ENCODE measurements at places on chromosomes 4 and X. TPM values are rescaled to one million over a fixed set of nuclear protein-coding genes. Genes with fewer than 3 reads are reported as not detected.

The MAGEA9B gene
- total RNA-seq: not detected

The CEP135 gene
- total RNA-seq: 24.3 TPM

The EXOC1L gene
- not detected for total RNA-seq

The YY2 gene
- 2.3 TPM for total RNA-seq

The GPM6B gene
- total RNA-seq: 1.3 TPM

The MYOZ2 gene
- total RNA-seq: 0.13 TPM

The STPG2 gene
- 0.13 TPM for total RNA-seq

The F8A3 gene
- total RNA-seq: 0.93 TPM

The TIGD4 gene
- total RNA-seq: 0.29 TPM

The PDLIM3 gene
- 34.6 TPM for total RNA-seq

The CXorf38 gene
- total RNA-seq: 17.0 TPM

The RASL11B gene
- total RNA-seq: not detected

The RAB41 gene
- not detected for total RNA-seq

The SUPT20HL1 gene
- total RNA-seq: not detected

The NAP1L3 gene
- 1.2 TPM for total RNA-seq

The GPR173 gene
- 3.2 TPM for total RNA-seq

The BMX gene
- 157 TPM for total RNA-seq

The NPY2R gene
- total RNA-seq: not detected

The SLC38A5 gene
- 76.5 TPM for total RNA-seq

The FMR1NB gene
- not detected for total RNA-seq

The KIAA1210 gene
- not detected for total RNA-seq

The PNMA6F gene
- total RNA-seq: not detected

The PNCK gene
- not detected for total RNA-seq

The NLRP2B gene
- total RNA-seq: not detected

The CLOCK gene
- 45.4 TPM for total RNA-seq

The IBSP gene
- total RNA-seq: not detected

The GAB1 gene
- 41.1 TPM for total RNA-seq

The GBA3 gene
- not detected for total RNA-seq

The FGFR3 gene
- 0.29 TPM for total RNA-seq

The TMEM47 gene
- 67.2 TPM for total RNA-seq

The ADH1A gene
- not detected for total RNA-seq

The NCAPG gene
- total RNA-seq: 139 TPM

The UFSP2 gene
- 40.8 TPM for total RNA-seq

The MAGEB6 gene
- total RNA-seq: not detected

The CT83 gene
- not detected for total RNA-seq

The RADX gene
- 0.27 TPM for total RNA-seq

Measured in thoracic aorta endothelial cell (primary cell).